ENCODE measurements at places on chromosomes 1 and 21.

GRCh38 chr21:38490411-38491020, 7.8 kb downstream of the ERG start:
- no peak for DNase-seq

DNA sequence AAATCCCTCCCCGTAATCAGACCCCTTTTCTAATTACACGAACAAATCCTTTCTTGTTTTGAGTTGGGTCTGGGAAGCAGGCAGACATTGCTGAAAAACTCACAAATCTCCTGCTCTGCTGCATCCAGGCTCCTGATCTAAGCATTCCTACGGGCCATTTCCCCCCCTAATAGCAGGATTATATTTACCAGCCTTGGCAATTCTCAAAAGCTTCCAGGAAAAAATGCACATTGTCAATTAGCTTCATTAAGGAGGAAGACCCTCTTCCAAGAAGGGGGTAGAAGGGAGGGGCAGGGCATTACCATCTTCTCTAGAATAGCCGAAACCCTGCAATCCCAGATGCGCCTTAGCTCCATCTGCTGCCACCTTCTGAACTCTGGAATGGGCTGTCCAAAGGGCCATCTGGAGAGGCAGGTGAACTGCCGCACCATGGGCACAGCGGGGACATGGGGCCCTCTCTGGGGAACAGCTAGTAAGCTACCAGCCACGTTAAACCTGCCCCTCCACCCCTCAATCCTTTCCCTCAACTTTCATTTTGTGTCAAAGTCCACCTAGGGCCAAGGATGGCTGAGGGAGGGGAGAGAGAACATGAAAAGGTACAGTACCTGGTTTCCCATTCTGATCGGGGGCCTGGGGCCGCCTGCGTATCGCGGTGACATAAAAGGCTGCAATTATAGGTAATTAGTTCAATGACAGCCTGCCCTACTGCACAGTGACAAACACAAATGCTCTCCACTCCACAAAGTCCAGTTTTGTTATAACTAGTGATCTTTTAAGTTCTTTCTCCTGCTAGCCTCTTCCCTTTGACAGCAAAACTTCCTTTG, 56.8 kb downstream of the MRPL37 start:
- DNase-seq: no peak

DNA sequence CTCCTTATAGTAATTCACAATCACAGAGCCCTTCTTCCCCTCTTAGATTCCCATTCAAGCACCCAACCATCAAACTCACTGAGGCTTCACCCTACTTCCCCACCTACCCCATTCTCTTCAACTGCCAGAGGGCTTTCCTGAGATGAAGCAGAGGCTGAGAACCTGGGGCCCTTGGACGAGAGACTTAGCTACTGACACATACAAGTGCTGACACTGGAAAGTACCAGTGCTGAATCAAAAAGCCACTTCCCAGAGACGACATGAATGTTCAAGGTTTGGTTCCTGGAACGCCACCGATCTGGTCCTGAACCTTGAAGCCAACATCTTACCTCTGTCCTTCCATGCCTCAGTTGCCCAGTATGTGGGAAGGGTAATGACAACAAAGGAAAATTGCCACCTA, 16.6 kb upstream of the RAP1A start:
- no peak for DNase-seq

DNA sequence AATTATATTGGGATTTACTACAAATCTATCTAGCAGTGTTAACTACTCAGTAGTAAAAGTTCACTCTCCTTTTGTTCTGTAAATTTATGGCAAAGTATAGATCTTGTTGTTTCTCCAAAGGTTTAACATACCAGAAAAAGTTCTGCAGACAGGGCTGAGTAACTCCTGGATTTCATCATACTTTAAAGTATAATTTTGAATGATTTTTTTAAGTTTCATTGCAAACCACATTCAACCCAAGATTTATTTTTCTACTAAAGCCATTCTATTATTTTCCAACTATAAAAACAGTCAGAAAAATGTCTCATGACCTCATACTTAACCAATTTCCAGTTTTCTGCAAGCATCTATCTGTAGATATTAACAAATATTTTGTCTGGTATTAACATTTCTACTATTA, 585.8 kb upstream of the ZRANB2 start:
- DNase-seq: no peak

- DNase-seq: no peak
These were observed 241.7 kb downstream of the USH2A start for GRCh38 chr1:216181590-216181989.

GRCh38 chr1:33004613-33005012, 32.1 kb downstream of the AK2 start:
- DNase-seq: no peak

- DNase-seq: no peak
These were observed 42.0 kb upstream of the ID3 start for GRCh38 chr1:23601135-23601967.

- DNase-seq: no peak
These were observed 623.2 kb downstream of the LMO4 start for GRCh38 chr1:87951852-87952251.

- DNase-seq: no peak
These were observed 50.8 kb upstream of the POU3F1 start for GRCh38 chr1:38097284-38097898.

- peak; percentile 1 for DNase-seq
These were observed 498.7 kb upstream of the NFIA start for GRCh38 chr1:60583696-60584095.

- no peak for DNase-seq
These were observed 8.1 kb downstream of the ADPRS start for GRCh38 chr1:36096500-36097432.

GRCh38 chr1:54559111-54559548, 11.1 kb downstream of the ACOT11 start:
- no peak for DNase-seq

- no peak for DNase-seq
These were observed 15.4 kb upstream of the MUTYH start for GRCh38 chr1:45355683-45356082.

GRCh38 chr1:8540261-8540941, 222.5 kb downstream of the SLC45A1 start:
- no peak for DNase-seq

DNA sequence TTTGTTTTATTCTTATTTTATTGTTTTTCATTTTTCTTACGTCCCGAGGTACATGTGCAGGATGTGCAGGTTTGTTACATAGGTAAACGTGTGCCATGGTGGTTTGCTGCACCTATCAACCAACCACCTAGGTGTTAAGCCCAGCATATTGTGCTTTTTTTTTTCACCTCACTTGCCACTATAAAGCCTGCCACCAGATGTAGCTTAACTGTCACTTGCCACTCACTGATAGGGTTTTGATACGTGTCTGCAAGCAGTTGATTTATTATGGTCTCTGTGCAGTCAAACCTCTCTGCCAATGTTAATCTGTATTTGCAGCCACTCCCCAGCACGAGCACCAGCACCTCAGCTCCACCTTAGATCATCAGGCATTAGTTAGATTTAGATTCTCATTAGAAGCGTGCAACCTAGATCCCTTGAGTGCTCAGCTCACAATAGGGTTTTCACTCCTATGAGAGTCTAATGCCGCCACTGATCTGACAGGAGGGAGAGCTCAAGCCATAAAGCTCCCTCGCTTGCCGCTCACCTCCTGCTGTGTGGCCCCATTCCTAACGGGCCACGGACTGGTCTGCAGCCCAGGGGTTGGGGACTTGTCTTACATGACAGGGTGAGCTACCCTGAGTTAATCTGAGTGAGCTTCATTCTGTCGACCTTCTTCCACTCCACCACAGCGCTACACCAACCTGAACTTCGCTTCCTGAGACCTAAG, 17.9 kb upstream of the ABCG1 start:
- DNase-seq: no peak

DNA sequence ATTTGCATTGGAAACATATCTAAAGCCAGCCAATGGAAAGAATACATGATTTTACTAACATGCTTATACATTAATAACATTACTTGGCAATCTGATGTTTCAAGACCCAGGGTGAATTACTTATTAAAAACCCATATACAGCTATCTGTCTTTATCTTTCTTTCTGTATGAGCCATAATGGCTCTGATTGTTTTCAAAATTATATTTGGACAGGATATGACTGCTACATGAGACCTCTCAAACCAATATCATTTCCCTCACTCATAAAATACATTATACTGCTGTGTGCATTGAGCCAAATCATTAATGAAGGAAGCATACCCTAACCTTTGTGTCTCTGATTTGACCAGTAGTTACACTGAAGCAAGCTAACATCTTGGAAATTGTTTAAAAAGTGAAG, 205.9 kb upstream of the DPYD start:
- no peak for DNase-seq

DNA sequence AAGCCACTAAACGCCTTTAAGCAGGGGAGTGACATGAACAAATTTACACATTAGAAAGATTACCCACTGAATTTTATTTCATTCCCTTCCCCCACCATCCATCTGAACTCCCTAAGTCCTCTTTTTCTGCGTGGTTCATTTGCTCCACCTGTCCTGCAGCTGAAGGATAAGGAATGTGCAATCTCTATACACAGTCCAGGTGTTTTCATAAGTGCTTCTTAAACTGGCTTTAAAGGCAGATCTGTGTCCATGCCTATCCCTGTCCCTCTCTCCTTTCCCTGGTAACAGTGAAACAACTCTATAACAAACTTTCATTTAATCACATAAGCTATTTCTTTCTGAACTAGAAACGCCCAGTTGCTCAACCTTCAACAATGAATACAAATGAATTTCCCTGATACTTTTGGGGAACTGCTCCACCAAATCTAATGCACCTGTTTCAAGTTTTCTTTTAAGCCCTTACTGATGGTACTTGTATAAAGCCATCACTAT, 8.4 kb downstream of the GSTM3 start:
- DNase-seq: no peak

DNA sequence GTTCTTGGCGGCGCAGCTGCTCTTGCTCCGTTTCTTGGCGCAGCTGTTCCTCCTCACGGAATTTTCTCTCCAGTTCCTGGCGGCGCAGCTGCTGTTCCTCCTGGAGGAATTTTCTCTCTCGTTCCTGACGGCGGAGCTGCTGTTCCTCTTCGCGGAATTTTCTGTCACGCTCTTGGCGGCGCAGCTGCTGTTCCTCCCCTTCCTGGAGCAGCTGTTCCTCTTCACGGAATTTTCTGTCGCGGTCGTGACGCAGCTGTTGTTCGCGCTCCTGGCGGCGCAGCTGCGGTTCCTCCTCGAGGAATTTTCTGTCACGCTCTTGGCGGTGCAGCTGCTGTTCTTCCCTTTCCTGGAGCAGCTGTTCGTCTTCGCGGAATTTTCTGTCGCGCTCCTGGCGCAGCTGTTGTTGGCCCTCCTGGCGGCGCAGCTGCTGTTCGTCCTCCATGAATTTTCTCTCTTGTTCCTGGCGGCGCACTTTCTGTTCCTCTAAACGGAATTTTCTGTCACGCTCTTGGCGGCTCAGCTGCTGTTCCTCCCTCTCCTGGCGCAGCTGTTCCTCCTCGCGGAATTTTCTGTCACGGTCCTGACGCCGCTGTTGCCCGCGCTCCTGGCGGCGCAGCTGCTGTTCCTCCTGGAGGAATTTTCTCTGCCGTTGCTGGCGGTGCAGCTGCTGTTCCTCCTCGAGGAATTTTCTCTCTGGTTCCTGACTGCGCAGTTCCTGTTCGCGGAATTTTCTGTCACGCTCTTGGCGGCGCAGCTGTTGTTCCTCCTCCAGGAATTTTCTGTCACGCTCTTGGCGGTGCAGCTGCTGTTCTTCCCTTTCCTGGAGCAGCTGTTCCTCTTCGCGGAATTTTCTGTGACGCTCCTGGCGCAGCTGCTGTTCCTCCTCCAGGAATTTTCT, 7.0 kb downstream of the TCHH start:
- no peak for DNase-seq

- no peak for DNase-seq
These were observed 30.1 kb upstream of the PTGFRN start for GRCh38 chr1:116879478-116880133.

DNA sequence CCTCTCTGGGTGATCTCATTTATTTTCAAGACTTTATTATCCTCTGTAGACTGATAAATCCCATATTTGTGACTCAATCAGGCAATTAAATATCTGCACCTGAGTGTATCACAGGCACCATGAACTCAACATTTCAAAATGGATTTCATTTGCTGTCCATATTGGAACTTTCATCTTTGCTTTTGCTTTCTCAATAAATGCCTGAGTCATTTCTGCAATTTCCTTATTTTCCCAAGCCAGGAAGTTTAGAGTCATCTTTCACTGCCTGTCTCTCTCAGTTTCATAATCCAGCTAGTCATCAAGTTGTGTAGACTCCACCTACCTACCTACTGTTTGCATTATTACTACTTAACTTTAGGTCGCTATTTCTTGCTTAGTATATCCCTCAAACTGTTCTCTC, 540.9 kb downstream of the LMO4 start:
- no peak for DNase-seq

DNA sequence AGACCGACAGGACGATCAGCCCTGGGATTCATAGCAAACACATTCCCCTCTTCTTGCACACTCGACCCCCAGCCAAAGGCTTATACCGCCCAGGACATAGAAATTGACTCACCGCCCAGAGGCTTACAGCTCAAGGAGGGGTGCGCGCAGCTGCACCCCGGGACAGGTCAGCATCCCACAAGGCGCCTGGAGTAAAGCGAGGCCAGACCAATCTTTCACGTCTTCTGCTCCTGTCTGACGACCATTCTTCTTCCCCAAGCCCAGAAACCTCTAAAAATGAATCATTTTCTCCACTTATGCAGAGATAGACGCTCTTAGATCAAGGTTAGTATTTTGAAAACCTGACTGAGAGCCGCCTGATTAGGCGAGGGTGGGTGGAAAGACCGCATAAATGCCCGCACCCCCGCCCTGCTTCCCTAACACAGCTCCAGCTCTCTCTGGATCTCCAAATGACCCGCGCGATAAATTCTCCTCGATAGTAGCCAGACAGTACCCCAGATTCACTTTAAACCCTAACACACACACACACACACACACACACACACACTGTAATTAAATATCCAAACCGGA, 1.9 kb upstream of the LHX8 start:
- no peak for DNase-seq

DNA sequence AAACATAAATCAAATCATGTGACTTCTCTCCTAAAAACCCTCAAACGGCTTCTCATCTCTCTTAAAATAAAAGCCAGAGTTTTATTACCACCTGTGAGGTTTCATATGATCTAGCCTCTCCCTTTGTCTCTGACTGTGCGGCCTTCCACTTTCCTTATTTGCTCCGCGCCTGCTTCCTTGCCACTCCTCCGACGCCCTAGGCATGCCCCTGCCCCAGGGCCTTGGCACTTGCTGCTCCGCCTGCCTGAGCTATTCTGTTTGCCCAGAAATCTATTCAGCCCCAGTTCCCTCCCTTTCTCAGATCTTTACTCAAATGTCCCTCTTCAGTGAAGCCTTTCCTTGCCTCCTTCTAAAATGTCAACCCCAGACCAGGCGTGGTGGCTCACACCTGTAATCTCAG, 57.5 kb upstream of the DISP3 start:
- no peak for DNase-seq

GRCh38 chr1:7418442-7419080, 352.5 kb upstream of the VAMP3 start:
- DNase-seq: no peak

GRCh38 chr1:245971711-245972085, 535.4 kb downstream of the SMYD3 start:
- DNase-seq: no peak

GRCh38 chr1:10841118-10841517, 44.7 kb upstream of the CASZ1 start:
- DNase-seq: no peak

Measured in NCI-H1930 (cell line).